ENCODE measurements at places on chromosomes 3 and 15.

DNA sequence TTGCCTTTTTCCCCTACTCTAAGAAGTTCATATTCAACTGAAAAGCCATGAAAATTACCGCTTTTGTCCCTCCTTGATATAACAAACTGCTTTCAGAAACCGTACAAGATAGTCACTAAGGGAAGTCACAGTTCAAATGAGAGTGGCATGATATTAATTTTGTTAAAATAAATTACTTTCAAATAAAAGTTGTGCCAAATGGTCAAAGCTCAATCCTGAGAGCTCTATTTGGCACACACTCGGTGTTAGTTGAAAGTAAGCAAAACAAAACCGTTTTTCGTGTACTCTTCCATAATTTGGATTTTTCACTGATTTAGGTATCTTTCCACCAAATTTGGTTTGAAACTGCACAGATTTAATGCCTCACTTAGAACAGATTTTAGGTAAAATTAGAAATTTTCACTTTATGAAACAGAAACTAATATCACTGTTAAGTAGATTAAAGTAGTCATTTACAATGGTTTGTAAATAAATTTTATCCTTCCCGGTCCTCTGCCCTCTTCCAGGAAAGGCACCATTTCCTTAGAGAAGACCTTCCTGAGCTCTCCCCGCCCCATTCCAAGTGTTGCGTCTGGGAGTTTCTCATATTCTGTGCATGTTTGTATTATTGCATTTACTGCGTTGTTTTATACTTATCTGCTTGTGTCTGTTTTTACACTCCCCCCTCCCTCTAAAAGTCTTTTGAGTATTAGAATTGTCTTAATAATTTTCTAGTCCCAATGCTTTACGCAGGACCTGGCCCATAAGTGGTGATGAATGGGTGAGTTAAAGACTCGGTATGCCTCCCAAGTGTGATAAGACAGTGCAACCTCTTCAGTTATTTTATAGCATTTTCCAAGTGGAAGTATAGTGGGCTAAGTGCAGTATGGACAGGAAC is 853 bp downstream of the TCAIM start:
- no peak for DNase-seq

- DNase-seq, result no peak
Observed at GRCh38 chr3:12518261-12519028, 26.9 kb downstream of the MKRN2OS start.

- no peak for DNase-seq
Observed at GRCh38 chr3:61530355-61530754, 31.0 kb upstream of the PTPRG start.

DNA sequence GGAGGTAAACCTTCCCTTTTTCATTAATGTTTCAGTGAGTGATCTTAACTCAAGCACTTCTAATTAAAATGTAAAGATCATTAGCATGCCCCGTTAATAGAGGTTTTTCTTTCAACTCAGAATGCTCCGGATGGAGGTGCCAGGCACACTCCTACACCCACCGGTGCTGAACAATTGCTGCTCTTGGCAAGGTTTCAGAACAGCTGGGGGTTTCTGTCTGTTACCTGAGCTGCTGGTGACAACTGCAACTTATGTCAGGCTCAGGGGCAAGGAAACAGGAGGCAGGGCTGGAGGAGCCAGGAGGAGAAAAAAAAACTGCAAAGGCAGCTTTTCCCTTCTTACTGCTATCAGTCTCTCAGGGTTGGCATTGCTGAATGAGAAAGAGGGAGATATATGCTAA is 250.1 kb downstream of the DIPK2A start:
- DNase-seq, result no peak

GRCh38 chr3:186003610-186004009 is 65.8 kb upstream of the TRA2B start:
- DNase-seq, result no peak

DNA sequence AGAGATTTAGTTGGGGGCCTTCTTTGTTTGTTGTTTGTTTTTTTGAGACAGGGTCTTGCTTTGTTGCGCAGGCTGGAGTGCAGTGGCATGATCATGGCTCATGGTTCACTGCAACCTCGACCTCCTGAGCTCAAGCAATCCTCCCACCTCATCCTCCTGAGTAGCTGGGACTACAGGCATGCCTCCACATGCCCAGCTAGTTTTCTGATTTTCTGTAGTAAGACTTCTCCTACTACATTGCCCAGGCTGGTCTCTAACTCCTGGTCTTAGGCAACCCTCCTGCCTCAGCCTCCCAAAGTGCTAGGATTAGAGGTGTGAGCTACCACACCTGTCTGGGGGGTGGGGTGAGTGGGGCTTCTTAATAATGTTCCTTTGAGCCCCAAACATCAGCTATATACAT is 148.3 kb upstream of the ADAMTS9 start:
- no peak for DNase-seq

DNA sequence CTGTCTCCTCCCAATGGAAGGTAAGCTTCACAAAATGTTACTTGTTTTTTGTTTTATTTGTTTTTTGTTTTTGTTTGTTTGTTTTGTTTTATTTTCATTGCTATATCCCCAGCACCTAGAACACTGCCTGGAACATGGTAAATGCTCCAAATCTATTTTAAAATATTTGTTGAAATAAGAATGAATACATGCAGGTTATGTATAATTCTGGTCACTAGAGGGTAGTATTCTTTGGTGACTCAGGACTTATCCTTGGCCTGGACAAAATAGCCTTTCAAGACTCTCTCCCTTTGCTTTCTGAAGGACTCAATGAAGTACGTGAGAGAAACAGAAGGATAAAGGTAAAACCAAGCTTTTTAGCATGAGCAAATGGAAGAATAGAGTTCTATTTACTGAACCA is 46.9 kb upstream of the PPP2R3A start:
- peak; percentile 10 for DNase-seq
